ENCODE measurements at places on chromosomes 2 and 18. TPM values are rescaled to one million over a fixed set of nuclear protein-coding genes. Genes with fewer than 3 reads are reported as not detected.

CRACDL gene
- total RNA-seq, result 0.84 TPM

C1QL2 gene
- not detected for total RNA-seq

SERPINB4 gene
- not detected for total RNA-seq

SLC5A7 gene
- not detected for total RNA-seq

RAD51AP2 gene
- total RNA-seq, result not detected

ACTR1B gene
- total RNA-seq, result 82.1 TPM

PPIL3 gene
- 48.6 TPM for total RNA-seq

CXCR1 gene
- not detected for total RNA-seq

KLHL14 gene
- total RNA-seq, result 0.11 TPM

CD8B gene
- 281 TPM for total RNA-seq

REG1B gene
- total RNA-seq, result not detected

PIEZO2 gene
- total RNA-seq, result not detected

UGT1A6 gene
- total RNA-seq, result not detected

LRRC30 gene
- total RNA-seq, result not detected

CTDP1 gene
- total RNA-seq, result 121 TPM

GALNT5 gene
- total RNA-seq, result not detected

TDRD15 gene
- not detected for total RNA-seq

HOXD13 gene
- not detected for total RNA-seq

DIPK1C gene
- total RNA-seq, result not detected
